ENCODE measurements at places on chromosomes 5 and 9.

GRCh38 chr9:88233091-88233490 is 94.8 kb upstream of the SPATA31C2 start:
- DNase-seq = no peak

DNA sequence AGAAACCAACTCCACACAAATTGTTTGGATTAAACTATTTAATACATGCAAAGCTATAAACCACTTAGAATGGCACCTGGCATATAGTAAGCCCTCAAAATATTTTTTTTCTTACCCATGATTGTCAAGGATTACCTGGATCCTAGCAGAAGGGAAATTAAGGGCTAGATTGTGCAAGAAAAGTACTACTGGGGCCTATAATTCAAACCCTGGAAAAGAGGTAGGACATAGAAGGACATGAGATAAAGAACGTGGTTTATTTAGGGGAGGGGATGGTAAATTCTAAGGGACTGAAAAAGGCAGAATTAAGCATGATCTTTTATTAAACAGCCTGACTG is 14.9 kb upstream of the ARL15 start:
- no peak for DNase-seq

DNA sequence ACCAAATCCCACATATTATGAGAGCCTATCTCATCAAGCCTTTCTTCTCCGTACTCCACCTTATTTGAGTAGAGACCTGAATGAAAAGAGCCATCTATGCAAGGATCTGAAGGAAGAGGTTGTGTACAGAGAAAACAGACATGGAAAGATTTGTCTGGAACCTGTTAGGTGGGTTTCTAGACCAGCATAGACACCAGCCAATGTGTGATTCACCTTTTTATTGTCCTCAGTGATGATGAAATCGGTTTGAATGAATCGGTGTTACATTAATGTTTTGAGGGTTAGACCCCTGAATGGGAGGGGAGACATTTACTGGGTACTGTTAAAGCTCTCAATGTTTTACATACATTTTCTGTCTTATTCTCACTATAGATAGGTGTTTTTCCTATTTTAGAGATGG is 223.6 kb downstream of the NMUR2 start:
- DNase-seq = no peak

GRCh38 chr5:93620487-93621326 is 37.7 kb downstream of the NR2F1 start:
- DNase-seq = peak; percentile 15

DNA sequence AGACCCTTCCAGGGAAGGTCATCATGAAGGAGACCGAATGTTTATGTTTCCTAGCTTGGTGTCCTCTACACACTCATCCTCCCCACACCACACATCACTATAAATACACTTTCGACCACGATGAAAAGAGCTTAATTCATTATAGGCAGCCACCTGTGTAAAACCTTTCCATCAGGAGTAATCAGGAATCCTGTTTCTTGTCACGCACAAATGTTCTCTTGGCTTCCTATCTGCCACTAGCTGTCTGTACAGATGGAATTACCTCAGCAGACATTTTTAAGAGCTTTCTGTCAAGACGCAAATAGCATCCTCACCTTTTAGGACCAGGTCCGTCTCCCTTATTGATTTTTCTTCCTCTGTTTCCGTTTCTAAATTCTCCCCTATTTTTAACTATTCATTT is 79.1 kb downstream of the CYFIP2 start:
- DNase-seq = no peak

DNA sequence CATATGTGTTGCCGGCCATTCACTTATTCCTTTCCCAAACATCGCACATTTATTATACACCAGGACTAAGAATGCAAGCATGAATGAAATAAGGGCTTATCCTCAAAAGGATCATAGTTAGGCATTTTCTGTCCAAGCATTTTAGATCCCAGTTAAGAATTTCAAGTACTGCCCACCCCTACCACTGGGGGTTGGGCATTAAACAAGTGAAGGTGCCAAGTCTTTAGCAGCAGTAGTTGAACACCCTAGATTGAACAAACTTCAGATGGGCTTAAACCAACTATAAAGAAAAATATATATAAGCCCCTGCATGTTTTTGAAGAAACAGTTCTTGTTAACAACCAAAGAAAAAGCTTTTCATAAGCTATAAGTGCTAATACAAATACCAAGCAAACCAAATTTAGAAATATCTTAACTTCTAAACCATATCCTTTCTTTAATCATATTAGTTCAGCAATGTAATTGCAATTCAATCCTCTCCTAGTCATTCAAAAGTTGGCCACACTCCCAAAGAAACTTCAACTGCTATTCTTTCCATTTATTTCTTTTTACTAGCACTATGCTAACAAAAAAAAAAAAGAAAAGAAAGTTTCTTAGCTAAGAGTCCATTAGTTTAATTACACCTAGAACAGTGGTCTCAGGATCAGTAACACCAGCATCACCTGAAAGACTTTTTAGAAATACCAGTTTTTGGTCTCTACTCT is 149.8 kb downstream of the MLLT3 start:
- no peak for DNase-seq

DNA sequence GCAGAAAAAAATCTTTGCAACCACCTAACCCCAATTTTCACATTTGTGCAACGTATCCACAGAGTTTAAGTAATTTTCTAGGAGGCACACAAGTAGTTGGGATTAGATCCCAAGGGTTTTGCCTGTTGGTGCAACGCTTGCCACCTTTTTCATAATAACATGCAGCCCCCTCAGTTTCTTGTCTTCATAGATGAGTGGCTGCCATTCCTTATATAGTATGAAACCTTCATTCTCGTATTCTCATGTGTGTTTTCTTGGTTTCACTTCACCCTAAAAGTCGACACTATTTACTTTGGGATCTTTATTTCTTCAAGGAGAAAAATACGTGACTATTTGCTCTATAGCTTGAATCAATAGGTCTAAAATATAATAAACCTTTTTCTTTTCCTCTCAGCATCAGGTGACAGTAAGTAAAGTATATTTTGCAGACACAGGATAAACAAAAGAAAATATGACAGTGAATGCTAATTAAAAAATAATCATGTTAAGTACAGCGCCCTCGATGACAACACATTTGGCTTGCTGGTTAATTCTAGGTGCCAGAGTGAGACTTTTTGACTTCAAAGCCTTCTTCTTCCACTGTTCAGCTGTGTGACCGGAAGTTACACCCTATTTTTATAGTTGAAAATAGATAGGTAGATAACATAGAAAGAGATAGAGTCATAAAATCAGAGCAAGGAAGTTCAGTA is 342.8 kb upstream of the CCNG1 start:
- DNase-seq = no peak

DNA sequence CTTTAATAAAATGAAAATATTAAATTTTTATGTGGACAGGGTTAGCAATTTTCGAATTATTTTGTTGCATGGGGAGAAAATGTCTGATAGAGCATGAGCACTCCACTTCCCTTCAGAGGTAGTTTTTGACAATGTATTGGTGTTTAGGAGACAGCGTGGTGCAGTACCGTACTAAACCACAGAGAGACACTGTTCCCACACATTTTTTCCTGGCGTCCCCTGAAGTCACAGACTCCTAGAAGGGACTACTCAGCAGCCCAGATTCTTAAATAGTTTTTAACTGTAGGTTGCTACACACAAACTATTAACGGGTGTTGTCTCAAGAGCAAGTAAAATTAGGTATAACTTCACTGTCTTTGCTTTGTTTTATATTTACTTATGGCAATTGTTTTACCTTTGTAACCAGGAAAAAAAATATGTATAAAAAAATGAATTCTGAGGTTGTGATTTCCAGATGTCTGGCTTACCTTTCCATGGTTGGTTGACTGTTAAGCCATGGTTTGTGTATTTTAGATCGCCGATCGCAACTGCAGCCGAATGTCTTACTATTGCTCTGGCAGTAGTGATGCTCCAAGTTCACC is 171.2 kb downstream of the DOCK8 start:
- peak; percentile 8 for DNase-seq

- DNase-seq = no peak
Observed at GRCh38 chr9:113313261-113313660, 10.1 kb upstream of the RNF183 start.

DNA sequence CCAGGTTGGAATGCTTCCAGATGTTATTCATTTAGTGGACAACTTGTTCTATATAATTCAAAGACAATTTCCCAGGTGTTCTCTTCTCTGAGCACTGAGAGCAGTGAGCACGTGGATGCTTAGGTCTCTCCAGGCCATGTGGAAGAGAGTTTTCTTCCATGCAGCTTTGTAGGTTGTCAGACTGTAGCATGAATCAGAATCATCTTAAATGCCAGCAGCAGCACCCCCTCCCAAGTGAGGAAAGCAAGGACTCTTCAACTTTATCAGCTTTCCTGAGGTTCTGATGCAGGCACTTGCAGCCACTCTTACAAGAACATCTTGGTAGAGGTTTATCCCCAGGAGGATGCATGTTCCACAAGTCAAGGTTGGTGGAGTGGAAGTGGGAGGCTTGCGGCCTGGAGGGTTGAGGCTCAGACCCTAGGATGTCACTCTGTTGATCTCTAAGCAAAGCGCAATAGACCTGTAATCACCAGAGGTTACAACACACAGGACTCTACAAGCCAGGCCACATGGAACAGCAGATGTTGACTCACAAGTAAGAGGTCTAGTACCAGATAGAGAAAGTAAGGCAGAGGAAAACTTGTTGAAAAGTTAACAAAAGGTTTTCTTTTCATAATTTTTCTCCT is 47.7 kb downstream of the UGCG start:
- DNase-seq = no peak

DNA sequence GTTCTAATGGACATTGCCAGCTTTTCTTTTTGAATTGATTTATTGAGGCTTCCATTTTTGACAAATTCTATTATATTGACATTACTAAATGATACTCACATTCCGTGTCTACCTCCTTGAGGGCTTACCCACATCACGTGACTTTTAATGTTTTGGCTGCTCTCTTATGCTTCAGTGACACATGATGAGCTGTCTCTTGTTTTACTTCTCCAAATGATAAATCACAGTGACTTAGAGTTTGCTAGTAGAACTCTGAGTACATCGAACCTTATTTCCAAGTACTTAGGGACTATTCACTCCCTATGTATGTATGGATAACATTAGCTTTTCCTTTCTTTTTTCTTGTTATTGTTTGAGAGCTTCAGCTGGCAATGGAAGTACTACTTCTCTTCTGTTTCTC is 169.8 kb upstream of the KCNN2 start:
- DNase-seq = no peak

DNA sequence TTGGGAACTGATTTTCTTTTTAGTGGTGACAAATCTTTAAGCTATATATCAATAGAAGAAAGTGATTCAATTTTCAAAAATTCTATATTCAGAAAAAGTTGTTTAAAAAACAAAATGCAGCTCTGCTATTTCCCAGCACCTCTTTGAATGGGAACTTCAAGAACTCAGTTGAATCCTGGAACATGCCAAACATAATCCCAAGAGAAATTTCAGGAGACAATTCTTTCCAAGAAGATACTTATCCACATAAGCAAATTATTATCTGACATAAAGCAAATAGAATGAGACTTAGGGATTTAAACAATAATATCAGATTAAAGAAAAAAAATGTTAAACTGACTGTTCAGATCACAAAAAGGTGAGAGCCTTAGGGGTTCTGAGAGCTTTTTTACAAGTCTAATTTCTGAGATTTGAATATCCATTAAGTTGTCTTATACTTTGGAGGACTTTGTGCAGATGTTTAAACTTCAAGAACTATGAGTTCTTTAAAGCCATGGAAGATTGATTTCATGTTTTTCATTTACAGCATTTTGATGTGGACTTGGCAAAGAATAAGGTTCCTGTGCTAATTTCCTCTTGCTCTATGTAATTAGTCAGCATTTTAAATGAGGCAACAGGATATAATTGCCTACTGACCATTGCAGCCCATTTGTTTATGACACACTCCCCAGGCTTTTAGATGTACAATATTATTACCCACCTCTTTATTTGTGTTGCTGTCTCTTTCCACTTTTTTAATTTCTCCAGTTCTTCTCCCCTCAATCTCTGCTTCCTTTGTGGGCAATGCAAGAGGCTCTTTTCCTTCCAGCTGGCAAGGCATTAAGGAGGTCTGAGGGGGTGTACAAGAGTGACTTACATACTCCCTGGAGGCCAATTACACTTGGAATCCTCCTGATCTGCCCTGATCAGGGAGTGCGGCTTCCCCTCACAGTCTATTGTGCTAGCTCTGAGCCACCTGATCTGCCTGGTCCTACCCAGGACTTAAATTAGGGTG is 419.1 kb downstream of the NR2F1-AS1 start:
- no peak for DNase-seq

DNA sequence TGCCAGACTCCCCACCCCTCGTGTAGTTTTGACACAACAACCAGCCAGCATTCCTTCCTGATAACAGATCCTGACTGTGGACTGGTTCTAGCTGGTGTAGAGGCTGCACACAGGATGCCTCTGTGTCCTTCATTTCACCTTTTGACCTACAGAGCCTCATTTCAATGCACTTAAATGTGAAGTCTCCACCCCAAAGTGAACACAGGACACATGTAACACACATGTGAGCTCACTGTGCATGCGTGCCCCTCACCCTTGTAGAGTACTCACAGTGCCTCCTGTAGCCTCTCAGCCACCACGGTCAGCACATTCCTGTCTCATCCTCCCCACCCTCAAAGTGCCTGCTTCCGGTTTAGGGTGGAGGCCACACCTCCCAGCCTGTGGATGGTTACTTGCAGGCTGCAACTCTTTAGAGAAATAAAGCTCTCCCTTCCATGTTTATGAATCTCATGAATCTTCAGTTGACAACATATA is 11.6 kb upstream of the NKD2 start:
- no peak for DNase-seq

DNA sequence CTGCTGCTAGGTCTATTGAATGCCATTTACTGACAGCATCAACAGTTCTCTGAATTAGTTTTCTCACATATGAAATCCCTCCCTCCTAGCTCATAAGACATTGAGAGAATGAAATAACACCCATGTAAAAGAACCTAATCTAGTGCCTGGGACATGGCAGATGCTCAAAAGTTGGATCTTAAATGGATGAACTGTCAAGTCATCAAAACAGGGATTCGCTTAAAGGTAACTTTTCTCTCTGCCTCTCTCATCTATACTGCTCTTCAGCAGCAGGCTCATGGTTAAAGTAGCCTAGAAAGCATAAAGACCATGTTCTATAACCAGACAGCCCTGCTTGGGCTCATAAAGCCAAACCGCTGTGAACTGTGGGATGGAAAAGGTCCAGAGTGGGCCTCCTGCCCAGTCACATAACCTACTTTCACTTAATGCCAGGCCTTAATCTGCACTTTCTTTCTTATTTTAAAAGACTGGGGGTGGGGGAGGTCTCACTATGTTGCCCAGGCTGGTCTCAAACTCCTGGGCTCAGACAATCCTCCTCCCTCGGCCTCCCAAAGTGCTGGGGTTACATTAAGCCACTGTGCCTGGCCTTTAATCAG is 3.7 kb downstream of the TMEM245 start:
- no peak for DNase-seq

GRCh38 chr5:53091289-53091688 is 18.3 kb downstream of the MOCS2 start:
- no peak for DNase-seq

DNA sequence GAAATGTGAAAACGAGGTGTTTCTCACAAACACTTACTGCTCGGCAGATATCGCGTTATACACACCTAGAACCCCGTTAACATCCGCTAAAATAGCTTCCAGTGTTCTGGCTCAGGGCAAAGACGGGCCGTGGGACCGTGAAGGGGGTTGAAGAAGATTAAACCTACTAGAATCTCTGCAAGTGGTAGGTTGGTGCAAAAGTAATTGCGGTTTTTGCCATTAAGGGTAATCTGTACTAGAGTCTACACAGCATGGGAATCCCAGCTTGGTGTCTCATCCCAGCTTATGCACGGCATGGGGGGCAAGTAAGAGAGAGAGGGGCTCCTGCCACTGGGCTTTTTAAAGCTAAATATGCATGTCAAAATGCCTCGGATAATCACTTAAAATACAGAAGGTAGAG is 43.9 kb downstream of the HRH2 start:
- DNase-seq = no peak
